ENCODE measurements at places on chromosomes 7 and 10.

- DNase-seq, result no peak
Observed at GRCh38 chr10:95172851-95173250, 21.2 kb upstream of the ACSM6 start.

DNA sequence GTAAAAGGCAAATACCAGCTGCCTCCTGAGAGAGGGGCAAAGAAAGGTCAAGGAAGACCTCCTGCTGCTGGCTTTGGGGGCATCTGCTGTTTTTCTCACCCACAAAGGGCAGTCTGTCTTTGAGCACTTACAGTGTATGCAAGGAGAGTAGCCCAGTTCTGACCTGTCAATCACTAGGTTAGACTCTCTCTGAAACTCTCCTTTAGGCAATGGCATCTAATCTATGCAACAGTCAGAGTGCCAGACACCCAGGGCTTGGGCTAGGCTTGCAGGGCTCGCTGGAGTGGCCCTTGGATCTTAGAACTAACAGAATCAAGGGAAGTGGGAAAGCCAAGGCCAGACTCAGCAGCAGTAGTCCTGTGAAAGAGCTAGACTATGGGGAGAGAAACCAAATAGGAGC, 522.9 kb downstream of the NRG3 start:
- no peak for DNase-seq

DNA sequence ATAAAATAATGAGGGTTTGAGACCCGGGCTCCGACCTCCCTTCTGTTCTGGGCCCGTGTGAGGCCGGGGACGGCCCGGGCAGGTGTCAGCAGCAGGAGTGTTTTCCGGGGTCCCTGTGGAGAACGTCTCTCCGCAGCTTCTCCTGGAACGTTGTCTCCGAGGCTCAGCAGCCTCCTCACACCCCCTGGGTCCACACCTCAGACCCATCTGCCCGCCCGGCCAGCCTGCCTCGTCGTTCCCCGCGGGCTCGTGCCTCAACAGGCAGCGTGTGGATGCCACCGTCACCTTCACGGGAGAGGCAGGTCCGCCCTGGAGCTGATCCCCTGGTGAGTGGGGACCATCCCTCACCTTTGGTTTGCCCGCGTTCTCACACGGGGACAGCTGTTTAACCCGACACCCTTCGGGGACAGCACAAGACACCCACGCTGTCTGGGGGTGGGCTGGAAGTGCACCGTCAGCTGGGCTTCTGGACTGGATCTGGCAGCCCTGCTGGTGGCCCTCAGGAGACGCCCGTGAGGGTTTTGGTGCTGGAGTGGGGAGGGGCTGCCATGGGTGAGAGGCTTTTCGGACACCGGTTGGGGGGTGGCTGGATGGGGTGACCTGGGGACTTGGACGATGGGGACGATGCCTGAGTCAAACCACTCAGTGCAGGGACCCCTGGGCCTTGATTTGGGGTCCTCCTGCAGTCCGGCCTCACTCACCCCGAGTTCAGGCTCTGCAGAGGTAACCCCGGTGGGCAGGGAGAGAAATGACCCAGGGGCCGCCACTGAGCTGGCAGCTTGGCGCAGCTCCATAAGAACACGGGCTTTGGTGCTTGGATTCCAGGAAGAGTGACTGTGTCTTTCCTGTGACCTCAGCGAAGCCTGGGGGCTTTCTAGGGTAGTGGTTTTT, 131.7 kb downstream of the DNAJB6 start:
- no peak for DNase-seq

DNA sequence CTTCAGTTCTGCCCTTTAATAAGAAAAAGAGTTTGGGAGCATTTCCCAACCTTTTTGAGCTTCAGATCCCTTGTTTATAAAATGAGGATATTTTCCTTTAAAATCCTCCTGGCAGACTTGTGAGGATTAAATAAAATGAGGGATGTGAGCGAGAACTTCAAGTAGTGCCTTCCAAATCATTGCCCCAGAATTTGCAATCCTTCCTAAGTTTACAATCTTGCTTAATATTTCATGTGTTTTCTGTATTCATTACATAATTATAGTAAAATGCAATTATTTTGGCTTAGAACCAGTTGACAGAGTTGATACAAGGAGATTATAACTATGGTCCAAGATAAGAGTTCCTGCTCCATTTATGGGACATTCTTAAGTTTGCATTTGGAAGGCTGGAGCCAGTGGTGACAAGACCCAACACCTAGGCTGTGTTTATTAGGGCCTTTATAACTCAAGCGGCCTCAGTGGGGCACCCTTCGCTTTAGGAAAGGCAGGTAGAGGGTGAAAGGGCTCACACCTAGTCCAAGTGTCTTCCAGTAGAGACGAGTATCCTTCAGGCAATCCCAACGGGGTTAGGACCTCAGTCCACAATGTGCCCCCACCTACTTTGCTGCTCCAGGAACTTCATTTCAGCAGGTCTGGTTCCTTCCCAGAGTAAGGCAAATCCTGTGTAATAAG, 317.5 kb downstream of the WDR11 start:
- no peak for DNase-seq

DNA sequence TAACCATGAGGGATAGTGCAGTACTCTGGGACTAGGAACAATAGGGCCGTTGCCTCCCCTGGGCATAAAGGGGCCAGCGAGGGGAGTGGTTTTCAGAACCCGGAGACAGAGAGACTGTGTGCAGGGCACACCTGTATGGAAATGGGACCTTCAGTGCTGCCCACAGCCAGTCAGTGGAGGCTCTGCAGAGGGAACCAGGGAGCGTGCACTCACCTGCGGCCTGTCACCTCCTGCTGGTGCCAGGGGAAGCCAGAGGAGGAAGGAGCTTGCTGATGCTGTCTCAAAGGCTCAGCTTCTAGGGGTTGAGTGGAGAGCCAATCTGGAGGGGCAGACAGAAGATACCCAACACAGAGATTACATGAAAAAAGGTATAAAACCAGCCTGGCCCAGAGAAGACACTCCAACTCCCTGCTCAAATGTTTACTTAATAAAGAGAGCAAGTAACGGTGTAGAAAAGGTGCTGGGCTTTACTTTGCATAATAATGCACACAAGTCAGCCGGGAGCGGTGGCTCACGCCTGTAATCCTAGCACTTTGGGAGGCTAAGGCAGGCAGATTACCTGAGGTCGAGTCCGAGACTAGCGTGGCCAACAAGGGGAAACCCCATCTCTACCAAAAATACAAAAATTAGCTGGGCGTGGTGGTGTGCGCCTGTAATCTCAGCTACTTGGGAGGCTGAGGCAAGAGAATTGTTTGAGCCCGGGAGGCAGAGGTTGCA, 35.5 kb upstream of the WAPL start:
- no peak for DNase-seq
